Dorsolateral prefrontal cortex (tissue), 122 donors: ENCODE measurements at places on chromosomes 16 and 17. TPM values are rescaled to one million over a fixed set of nuclear protein-coding genes. Genes with fewer than 3 reads are reported as not detected.

DNA sequence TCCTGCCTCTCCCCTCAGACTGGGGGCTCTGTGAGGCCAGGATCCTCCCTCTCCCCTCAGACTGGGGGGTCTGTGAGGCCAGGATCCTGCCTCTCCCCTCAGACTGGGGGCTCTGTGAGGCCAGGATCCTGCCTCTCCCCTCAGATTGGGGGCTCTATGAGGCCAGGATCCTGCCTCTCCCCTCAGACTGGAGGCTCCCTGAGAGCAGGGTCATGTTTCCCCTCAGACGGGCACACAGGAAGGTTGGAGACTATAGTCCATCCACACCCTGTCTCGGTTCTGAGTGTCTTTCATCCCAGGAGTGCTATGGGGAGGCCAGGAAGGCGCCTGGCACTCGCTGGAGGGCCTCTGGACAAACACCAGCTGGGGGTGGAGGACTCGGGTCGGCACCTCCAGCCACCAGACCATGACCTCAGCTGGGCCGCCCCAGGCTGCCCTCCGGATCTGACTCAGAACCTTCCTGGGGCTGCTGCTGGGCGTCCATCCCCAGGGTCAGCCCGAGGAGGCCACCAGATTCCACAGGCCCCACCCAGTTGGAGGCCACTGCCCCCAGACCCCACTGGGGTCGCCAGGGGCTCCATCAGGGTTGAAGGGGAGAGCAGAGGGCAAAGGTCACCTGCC, 21.9 kb upstream of the DLX4 start:
- DNase-seq = no peak

GRCh38 chr17:43430936-43431713, 32.3 kb downstream of the ARL4D start:
- no peak for DNase-seq

Gene BMERB1
- total RNA-seq = 178 TPM

DNA sequence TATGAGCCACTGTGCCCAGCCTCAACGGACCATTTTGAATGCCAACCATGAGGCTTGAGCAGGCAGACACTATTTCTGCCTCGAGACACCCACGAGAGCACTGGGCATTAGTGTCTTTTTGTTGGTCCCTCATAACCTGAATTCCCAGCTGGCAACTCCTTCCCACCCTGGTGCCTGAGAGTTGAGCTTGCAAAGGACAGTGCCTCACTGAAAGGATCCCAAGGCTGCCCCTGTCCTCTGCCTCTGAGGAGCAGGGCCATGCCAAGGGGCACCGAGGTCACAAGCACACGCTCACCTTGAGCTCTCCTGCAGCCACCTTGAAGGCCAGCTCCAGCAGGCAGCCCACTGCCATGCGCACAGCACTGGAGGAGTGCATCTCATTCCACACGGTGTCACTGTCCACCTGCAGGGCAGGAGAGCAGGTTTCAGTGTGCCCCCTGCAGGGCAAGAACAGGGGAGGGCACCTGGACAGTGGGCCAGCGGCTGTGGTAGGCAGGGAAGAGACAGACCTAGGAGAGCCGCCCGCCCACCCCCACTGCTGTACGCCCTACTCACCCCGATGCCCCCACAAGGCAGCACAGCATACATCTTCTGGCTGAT, 12.8 kb downstream of the G6PC3 start:
- no peak for DNase-seq

Gene CACNG3
- total RNA-seq = 42.8 TPM

DNA sequence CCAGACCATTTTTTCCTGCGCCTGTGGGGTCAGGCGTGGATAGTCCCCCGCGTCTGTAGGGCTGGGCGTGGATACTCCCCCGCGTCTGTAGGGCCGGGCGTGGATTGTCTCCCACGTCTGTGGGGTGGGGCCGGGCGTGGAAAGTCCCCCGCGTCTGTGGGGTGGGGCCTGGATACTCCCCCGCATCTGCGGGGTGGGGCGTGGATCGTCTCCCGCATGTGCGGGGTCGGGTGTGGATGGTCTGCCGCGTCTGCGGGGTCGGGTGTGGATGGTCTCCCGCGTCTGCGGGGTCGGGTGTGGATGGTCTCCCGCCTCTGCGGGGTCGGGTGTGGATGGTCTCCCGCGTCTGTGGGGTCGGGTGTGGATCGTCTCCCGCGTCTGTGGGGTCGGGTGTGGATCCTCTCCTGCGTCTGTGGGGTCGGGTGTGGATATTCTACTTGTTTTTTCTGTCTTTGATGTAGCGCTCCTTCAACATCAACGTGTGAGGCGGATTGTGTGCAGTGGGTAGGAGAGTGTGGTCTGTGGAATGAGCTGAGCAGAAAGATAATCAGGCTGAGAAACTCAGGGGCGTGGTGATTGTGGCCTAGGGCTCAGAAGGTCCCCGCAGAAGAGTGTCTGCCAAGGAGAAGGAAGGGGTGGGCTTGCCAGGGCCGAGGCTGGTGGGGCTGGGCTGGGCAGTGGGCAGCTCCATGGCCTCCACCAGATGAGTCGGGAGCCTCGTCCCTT, 3.2 kb downstream of the GNPTG start:
- DNase-seq = no peak

Gene KRT39
- not detected for total RNA-seq

GRCh38 chr17:60645918-60646523, 31.6 kb upstream of the BCAS3 start:
- no peak for DNase-seq

Gene MRTFB
- total RNA-seq = 263 TPM

GRCh38 chr16:68393333-68393732, 55.0 kb downstream of the SMPD3 start:
- no peak for DNase-seq

Gene FA2H
- total RNA-seq = 82.9 TPM

GRCh38 chr17:22272363-22273146, 580.2 kb downstream of the KCNJ18 start:
- no peak for DNase-seq

Gene RPAIN
- total RNA-seq = 58.2 TPM

- DNase-seq = no peak
Measured at GRCh38 chr17:46795379-46795952, 23.0 kb downstream of the WNT3 start.
